ENCODE measurements at places on chromosomes 6 and 20. TPM values are rescaled to one million over a fixed set of nuclear protein-coding genes. Genes with fewer than 3 reads are reported as not detected.

DNA sequence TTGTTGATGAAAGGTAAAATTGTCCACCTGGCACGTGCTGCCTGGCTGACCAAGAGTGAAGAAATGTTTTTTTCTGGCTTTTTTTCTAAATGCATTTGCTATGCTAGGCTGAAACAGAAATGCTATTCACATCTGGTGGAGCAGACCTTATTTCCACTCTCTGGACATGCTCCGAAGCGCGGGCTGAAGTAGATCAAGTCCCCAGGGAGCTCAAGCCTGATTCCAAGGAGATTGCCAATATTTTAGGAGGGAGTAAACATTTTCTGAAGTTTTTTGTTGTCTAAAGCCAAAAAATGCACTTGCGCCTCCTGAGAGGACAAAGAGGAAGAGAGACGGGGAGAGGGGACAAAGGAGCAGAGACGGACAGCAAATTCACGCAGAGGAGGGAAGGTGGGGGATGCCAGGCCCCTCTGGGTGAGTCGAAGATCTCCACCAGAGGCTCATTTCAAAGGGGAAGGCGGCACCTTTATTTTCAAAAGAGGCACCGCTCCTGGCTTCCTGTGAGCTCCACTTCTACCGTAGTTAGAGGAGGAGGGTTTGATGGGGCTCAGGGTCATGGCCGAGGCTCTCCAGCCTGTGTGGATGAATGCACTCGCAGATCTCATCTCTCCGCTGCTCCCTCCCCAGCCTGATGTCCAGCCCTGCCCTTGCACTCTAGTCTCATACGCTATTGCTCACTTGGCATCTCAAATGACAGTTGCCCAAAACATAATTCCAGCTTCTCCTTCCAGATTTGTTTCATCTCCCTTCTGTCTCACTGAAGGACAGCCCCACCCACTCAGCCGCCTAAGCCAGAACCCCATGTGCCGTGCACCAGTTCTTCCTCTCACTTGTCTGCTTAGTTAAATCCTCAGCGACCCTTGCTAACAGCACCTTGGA is 23.1 kb upstream of the SMOC2 start:
- DNase-seq, result no peak

DNA sequence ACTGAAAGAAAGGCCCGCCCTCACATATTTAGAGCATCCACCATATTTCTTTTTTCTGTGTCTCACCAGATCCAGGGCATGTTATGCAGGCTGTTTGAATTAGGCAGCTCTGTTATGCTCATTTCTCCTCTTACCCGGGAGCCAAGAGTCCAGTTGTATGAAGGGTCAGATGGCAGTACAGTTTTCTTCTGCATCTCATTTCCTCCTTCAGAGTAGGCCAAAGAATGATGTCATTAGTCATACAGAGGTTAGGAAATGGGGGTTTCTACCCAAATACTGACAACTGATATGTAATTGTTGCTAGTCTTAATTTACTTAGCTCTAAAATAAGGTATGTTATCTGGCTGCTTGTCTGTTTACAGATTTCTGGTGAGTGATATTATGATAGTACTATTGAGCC is 130.8 kb downstream of the SOBP start:
- DNase-seq, result no peak

- no peak for DNase-seq
These were observed 8.7 kb downstream of the SNX21 start for GRCh38 chr20:45842169-45842812.

MYT1 gene
- total RNA-seq, result not detected

RIPOR3 gene
- 15.8 TPM for total RNA-seq

DNA sequence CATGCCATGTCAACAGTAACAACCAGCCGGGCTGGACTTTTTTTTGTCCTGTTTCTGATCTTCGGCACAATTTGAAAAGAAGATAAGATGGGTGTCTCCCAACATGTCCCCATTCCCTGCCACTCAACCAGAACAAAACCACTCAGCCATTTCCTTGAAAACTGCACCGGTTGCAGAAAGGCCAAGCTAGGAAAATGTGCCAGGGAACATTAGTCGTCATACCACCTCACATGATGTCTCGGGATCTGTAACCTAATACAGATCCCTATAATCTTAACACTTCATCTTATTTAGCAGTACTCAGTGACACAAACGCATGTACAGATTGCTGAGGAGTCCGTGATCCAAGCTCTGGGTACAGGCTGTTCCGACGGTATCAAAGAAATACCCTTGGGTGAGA is 46.5 kb downstream of the ALDH8A1 start:
- DNase-seq, result no peak

DNA sequence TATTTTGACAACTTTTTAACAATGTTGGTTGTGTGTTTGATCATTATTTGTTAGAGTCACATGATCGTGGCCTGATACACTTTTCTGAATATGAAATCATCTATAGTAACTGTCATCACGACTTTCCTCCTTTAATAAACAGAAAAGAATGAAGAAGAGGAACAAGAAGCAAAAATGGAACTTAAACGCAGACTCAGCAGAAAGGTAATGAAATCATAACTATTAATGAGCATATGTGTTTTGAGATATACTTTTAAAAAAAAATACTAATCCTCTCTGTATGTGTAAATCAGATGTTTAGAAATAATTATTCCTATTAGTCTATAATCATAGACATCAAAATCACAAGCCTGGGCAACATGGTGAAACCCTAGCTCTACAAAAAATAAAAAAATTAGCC is 60.1 kb upstream of the LTV1 start:
- DNase-seq, result no peak

DNA sequence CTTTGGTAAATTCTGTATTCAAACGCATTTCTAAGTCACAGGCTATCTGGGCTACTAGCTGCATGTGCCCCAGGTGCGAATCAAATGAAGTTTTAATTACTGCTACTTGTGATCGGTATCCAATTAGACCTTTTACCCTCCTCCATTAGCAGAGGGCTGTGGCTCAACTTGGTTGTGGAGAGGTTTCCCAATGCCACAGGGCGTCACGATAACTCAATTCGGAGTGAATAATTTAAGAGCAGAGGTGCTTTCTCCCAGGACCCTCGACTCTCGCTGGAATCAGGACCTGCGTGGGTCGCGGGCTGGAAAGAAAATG is 640 bp downstream of the SAYSD1 start:
- DNase-seq, result no peak

GSTA3 gene
- not detected for total RNA-seq

DNA sequence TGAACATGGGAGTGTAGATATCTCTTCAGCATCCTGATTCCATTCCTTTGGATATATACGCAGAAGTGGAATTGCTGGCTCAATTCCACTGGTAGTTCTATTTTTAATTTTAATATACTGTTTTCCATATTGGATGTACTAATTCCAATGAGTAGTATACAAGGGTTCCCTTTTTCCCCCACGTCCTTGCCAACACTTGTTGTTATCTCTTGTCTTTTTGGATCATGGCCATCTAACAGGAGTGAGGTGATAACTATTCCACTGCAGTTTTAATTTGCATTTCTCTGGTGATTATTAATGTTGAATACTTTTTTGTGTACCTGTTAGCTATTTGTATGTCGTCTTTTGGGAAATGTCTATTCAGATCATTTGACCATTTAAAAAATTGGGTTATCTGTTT is 91.5 kb downstream of the ZFAND3 start:
- DNase-seq, result no peak

GJA10 gene
- total RNA-seq, result not detected

DNA sequence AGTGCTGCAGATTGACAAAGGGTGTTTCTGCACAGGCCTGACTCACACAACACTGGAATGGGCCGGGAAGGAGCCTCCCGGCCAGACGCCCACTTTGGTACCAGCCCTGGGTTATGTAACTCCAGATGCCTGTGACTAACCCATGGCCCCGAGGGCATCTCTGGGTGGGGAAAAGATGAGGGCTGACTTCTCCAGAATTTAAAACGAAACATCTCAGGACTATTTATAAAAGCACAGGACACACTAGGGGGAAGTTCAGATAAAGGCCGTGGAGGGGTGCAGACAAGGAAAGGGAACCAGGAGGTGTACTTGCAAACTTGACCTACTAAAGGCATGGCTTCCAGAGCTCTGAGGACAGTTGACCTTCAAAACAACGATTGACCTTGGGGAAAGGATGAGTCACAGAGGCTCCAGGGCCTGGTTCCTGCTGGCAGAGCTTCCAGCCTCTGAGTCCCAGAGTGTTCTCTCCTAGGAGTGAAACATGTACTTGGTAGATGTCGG is 196.9 kb downstream of the NFATC2 start:
- no peak for DNase-seq

DNA sequence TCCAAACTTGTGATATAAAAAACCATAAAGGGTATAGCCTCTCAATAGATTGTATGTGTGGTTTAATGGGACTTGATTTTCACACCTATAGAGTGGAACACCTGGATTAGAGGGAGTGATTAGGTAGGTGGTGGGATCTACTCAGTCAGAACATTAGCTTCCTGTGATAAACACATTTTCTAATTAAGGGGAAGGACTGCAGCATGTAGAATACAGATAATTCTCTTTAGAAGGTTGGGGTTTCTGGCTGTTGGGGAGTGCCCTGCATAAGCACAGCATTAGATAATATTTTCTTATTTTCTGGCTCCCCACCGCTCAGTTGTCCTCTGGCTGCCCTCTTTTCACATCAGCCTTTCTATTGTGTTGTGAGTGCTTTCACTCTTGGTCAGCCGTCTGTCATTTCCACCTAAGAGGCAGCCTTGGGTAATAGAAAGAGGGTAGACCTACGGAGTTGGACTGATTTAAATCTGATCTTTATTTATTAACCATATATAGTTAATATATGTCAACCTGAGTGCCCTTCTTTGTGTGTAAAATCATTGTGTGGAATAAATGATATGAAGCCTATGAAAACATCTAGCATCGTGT is 8.0 kb downstream of the CSE1L start:
- no peak for DNase-seq

Data from esophagus muscularis mucosa (tissue), 4 donors.